ENCODE measurements at places on chromosomes 16 and 17. TPM values are rescaled to one million over a fixed set of nuclear protein-coding genes. Genes with fewer than 3 reads are reported as not detected.

Gene AGRP
- 3.5 TPM for total RNA-seq

Gene CACNG4
- total RNA-seq, result 2.1 TPM

Gene IKZF3
- 14.9 TPM for total RNA-seq

Gene FOXF1
- 16.6 TPM for total RNA-seq

Gene ZNF423
- total RNA-seq, result 11.4 TPM

Gene SETD1A
- 17.9 TPM for total RNA-seq

All from upper lobe of left lung (tissue), 6 donors.